Peyer's patch (tissue), 4 donors: ENCODE measurements at places on chromosomes 16 and 17. TPM values are rescaled to one million over a fixed set of nuclear protein-coding genes. Genes with fewer than 3 reads are reported as not detected.

GRCh38 chr17:59848778-59849177 lies 44.0 kb downstream of the TUBD1 start:
- no peaks in the 10 kb centered on the region for H3K36me3 ChIP-seq
- DNase-seq = no peak
- H3K27me3 ChIP-seq = no peaks in the 10 kb centered on the region
- peak overlapping the region; percentile 94 for H3K27ac ChIP-seq
- H3K4me3 ChIP-seq = no peak overlapping the region

The SLC6A4 gene
- 92.4 TPM for total RNA-seq

The CANT1 gene
- 77.5 TPM for total RNA-seq

DNA sequence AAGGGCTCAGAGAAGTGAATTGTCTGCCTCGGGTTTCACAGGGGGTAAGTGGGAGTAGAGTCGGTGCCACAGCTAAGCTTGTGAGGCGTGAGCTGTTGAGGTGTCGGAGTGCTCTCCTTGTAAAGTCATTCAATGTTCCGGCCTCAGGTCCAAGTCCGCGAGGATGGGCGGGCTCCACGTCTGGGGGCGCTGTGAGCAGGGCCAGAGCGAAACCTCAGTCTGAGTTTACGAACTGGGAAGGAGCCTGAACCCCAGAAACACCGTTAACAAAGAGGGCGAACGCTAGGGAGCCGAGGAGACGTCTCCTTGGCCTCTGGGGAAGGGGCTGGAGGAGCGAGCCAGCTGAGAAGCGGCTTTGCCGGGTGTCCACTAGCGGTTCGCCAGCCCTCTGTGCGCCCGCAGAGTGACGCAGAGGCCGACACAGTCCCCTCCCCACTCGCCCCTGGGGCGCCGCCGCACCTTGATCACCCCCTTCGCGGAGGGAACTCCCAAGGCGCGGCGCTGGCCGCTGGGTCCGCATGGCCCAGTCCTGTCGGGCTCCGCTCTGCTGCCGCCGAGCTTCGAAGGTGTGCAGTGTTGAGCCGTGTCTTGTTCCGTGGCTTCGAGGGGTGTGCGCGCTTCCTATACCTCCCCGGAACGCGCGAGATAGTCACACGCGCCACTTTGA lies 4.9 kb downstream of the IRX3 start:
- no peak overlapping the region for H3K4me3 ChIP-seq
- H3K4me1 ChIP-seq = peaks cover 41% of the 10 kb centered on the region
- H3K27me3 ChIP-seq = peaks cover 36% of the 10 kb centered on the region
- H3K36me3 ChIP-seq = no peaks in the 10 kb centered on the region
- H3K27ac ChIP-seq = no peak overlapping the region

DNA sequence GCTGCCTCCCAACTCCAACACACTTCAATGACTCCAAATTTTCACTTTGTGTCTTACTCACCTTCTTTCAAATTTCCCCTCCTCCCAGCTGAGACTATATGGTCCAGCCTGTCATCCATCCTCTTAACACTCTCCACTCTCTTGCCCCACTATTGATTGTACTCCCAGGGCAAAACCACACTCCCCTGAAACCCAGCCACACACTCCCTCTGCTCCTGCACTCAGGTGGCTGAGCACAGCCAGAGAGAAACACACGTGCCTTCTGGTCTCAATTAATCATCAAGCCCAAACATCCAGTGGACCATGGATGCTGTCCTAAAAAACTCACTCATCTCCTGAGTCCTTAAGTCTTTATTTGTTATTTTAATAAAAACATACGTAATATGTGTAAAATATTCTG lies 1026.4 kb downstream of the KCNJ18 start:
- H3K27ac ChIP-seq = no peak overlapping the region
- no peaks in the 10 kb centered on the region for H3K27me3 ChIP-seq
- no peak overlapping the region for H3K4me3 ChIP-seq

GRCh38 chr16:74899816-74900215 lies 85.1 kb downstream of the WDR59 start:
- H3K36me3 ChIP-seq = peaks cover 48% of the 10 kb centered on the region
- no peak for DNase-seq
- no peak overlapping the region for H3K4me3 ChIP-seq
- H3K27ac ChIP-seq = no peak overlapping the region

- no peaks in the 10 kb centered on the region for H3K36me3 ChIP-seq
- H3K4me1 ChIP-seq = no peaks in the 10 kb centered on the region
- no peak for DNase-seq
- H3K4me3 ChIP-seq = no peak overlapping the region
Observed at GRCh38 chr17:62668091-62668804, 40.8 kb downstream of the MRC2 start.

DNA sequence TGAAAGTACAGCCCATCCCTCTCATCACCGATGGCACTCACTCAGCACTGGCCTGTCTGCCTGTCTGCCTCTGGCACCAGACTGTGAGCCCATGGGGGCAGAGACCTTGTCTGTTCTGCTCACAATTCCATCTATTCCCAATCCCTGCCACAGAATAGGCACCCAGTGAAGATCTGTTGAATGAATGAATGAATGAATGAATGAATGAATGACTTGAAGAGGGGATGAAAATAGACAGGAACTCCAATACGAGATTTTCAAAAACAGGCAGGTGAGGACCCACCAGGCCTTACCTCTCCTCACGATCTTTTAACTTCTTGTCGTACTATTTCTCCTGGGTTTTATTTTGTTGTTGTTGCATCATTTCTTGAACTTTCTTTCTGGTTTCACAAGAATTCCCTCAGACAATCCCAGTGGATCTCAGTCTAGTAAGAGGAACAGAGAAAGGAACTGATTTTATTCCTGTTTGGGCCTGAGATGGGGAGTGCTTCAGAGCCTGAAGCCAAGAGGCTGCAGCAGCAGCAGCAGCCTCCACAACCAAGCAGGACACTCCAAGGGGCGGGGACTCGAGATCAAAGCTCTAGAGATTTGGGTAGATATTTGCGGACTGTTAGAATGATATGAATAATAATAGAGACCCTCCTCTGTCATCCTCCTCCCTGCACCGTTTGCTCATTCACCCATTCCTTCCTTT lies 17.7 kb downstream of the KRT9 start:
- H3K27ac ChIP-seq = no peak overlapping the region
- no peaks in the 10 kb centered on the region for H3K4me1 ChIP-seq
- no peaks in the 10 kb centered on the region for H3K36me3 ChIP-seq
- H3K4me3 ChIP-seq = no peak overlapping the region
- DNase-seq = no peak
- H3K27me3 ChIP-seq = no peaks in the 10 kb centered on the region

The TNFRSF13B gene
- total RNA-seq = 3.2 TPM

The TM4SF5 gene
- total RNA-seq = 171 TPM

- H3K27me3 ChIP-seq = no peaks in the 10 kb centered on the region
- no peak overlapping the region for H3K27ac ChIP-seq
- no peaks in the 10 kb centered on the region for H3K4me1 ChIP-seq
- H3K4me3 ChIP-seq = no peak overlapping the region
Observed at GRCh38 chr17:35542990-35543389, 5.5 kb upstream of the SLFN12L start.

GRCh38 chr16:24098896-24099295 lies 157.2 kb upstream of the CACNG3 start:
- no peak overlapping the region for H3K27ac ChIP-seq
- H3K4me3 ChIP-seq = no peak overlapping the region
- H3K36me3 ChIP-seq = no peaks in the 10 kb centered on the region
- no peaks in the 10 kb centered on the region for H3K4me1 ChIP-seq
- no peak for DNase-seq
